Adipocyte (in vitro differentiated cells): ENCODE measurements at places on chromosomes 16 and 17.
A peak's percentile ranks its signal among the peaks of the same experiment; 100 is the strongest.

DNA sequence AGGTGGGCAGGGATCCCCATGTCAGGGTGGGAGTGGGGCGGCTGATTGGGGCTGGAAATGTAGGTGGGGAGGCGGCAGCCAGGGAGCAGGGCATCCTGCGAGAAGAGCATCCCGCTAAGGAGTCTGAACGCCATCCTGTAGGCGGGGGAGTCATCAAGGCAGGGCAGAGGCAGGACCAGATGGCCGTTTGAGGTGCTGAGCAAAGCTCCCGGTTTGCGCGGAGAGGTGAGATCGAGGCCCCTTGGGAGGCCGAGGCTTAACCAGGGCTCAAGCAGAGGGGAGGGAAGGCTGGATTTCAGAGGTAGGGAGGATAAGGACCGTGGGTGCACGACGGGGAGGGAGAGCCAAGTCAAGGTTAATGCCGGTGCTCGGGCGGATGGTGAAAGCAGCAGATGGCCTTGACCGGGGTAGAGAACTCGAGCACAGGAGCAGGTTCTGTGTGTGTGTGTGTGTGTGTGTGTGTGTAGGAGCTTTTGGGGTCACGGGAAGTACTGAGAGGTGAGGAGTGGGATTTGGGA lies 472 bp upstream of the NME2 start:
- DNase-seq = no peak

DNA sequence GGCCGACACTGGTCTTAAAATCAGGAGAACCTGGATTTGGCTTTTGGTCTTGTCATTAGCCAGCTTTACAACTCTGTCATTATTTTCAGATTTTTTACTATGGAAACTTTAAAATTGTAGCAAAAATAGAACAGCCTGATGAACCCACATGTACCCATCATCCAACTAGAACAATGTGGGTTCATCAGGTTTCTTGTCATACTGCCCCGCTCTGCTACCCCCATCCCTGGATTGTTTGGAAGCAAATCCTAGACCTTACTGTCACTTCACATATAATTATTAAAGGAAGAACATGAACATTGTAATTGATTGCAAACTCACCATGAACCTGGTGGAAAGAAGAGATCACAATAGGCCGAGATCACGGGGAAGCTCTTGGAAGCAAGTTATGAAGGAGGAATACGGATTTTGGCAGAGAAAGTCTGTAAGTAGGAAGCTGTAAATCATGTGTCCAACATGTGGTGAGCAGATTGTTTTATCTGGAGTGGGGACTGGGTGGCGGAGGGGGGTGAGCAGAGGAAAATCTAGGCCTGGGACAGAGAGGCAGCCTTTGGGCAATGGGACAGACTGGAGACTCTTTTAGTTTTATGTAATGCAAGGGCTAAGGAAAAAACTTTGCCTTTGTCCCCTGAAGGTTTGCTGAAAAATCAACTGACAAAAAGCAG lies 67.0 kb downstream of the PITPNC1 start:
- no peak for DNase-seq

GRCh38 chr17:74491626-74492025 lies 25.2 kb downstream of the CD300A start:
- no peak for DNase-seq

- DNase-seq = no peak
Measured at GRCh38 chr16:81700071-81700779, 78.9 kb upstream of the PLCG2 start.

DNA sequence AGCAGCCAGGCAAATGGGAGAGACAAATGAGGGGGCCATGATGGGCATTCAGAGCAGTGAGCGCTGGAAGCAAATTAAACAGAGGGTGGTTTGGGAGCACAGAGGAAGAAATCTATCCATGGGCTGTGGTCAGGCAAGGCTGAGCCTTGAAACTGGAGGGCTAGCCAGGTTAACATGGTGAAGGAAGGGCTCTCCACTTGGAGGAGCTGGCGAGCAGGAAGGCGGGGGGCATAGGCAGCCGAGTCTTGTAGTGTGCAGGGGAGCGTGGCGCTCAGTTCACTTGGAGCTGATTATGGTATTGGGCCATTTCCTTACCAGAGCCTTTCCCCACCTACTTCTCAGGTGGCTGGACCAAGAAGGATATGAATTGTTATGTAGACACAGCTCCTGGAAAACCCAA lies 189.7 kb downstream of the SNX29 start:
- no peak for DNase-seq

GRCh38 chr17:81607431-81607830 lies 29.5 kb downstream of the NPLOC4 start:
- DNase-seq = peak; percentile 27

- peak; percentile 24 for DNase-seq
Measured at GRCh38 chr17:16371742-16372141, 9.1 kb upstream of the UBB start.

GRCh38 chr17:1999557-2000251 lies 25.4 kb downstream of the RTN4RL1 start:
- DNase-seq = peak; percentile 60

DNA sequence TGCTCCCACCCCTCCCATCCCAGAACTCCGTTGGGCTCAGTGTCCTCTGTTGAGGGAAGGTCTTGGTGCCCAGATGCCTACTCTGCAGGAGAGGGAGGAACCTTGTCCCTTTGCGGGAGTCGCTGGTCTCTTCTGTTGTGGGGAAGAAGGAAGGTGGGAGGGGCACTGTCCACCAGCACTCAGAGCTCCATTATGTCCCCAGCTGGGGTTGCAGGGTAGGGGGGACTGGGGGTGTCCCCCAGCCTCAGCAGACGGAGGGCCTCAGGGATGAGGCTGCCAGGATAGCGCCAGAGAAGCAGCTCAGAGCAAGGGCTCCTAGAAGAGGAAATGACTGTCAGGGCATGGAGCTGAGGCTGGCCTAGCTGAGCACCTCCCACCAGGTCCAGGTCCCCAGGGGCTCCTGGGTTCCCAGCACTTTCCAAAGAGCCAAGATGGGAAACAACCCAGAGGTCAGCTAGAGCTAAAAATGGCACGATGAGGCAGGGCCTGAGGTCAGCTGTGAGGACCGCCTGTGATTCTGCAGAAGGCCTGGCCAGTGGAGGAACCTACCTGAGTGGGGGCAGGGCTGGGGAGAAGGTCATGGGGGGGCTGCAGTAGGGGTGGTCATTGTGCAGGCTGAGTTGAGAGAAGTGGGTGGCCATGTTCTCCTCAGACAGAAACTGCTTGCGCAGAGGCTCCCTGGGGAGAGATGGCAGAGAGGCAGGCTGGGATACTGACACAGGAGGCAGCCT lies 893 bp downstream of the HCFC1R1 start:
- DNase-seq = peak; percentile 33

DNA sequence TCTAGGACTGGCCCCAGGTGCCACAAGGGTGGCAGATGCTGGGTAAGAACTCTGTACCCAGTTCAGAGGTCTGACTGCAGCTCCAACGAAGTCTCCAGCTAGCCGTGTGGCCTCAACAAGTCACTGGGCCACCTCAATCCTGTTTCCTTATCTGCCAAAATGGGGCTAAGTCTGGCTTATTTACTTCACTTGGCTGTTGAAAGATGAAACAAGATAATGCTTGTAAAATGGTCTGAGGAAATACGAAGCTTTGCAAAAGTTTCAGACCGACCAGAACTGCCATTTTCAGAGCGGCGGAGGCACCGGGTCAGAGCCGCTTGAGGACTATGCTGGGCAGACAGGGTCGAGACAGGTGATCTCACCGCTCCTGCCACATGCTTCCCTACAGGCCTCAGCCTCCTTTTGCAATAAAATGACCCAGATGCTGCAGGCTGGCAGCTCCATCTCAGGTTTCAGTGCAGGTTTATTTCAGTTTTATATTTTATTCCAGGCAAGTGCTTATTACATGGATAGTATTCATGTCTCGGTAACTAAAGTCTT lies 17.2 kb downstream of the MNT start:
- no peak for DNase-seq

DNA sequence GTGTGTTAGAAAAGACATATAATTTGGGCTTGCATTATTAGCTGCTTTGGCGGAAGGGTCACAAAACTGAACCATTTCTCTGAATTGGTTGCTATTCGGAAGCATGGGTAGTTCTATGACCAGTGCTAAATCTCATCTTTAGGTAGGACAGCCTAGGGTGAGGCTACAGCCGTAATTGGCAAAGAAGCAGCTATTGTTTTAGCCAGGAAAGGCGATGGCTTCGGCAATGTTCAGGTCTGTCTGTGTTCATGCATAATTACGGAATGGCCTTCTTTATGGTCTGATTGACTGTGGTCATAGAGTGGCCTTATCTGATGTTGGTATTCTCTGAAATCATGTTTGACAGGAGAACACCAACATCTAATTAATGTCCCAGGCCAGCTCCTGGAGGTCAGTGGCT lies 368.4 kb upstream of the HSBP1 start:
- no peak for DNase-seq

GRCh38 chr17:31492880-31493655 lies 101.6 kb downstream of the RAB11FIP4 start:
- no peak for DNase-seq

DNA sequence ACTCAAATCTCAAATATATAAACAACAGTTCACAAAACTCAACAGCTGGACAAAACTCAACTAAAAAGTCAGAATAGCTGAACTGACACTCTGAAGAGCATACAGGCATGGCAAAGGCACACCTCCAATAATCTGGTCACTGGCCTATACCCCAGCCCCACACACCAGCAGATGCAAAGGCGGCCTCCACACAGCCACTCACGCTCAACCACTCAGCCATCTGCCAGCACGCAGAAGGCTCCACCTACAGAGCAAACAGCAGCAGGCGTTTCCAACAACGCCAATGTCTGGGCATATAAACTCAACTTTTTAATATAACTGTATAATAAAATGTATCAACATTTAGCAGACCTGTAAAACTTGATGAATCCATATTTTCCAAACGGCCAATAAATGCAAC lies 17.2 kb downstream of the USP7 start:
- DNase-seq = no peak

- peak; percentile 6 for DNase-seq
Measured at GRCh38 chr16:17327664-17328335, 143.0 kb downstream of the XYLT1 start.

DNA sequence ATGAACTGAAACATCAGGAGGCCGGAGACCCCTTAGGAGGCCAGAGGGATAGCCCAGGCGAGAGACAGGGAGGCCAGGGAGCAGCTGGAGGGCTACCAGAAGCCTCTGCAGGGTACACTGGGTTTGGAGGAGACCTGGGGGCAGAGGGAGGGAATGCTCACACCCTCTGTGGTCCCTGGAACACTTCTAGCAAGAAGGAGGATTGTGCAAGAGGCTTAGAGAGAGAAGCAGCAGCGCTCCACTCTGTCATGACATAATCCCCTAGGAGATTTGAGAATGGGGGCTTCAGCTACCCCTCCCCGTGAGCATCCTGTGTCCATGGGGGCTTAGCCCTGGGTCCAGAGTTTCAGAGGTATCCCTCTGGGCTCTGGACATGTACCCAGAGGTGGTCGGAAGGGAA lies 15.8 kb downstream of the GPR142 start:
- no peak for DNase-seq

- no peak for DNase-seq
Measured at GRCh38 chr17:17060001-17060922, 18.0 kb downstream of the MPRIP start.

GRCh38 chr16:89325861-89326471 lies 108.5 kb downstream of the ZNF778 start:
- peak; percentile 86 for DNase-seq

GRCh38 chr16:5753381-5753780 lies 655.8 kb upstream of the EEF2KMT start:
- no peak for DNase-seq

GRCh38 chr17:73934696-73935095 lies 268.8 kb upstream of the RPL38 start:
- DNase-seq = no peak

DNA sequence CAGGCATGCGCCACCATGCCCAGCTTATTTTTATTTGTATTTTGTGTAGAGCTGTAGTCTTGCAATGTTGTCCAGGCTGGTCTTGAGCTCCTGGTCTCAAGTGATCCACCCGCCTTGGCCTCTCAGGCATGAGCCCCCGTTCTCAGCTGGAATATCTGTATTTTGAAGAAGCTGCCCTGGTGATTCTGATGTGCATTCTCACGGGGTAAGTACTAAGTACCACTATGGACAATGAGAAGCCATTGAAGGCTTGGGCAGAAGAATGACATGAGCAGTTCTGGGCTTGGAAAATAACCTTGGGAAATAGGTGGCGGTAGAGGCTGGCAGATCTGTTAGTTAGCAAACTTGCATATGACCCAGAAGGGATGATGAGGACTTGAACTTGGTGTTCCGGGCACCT lies 15.6 kb upstream of the NKD1 start:
- no peak for DNase-seq
